COLO829 (cell line): ENCODE measurements at places on chromosomes 1 and 21.

GRCh38 chr1:23720256-23720995 lies 22.8 kb upstream of the ELOA start:
- no peak for DNase-seq

DNA sequence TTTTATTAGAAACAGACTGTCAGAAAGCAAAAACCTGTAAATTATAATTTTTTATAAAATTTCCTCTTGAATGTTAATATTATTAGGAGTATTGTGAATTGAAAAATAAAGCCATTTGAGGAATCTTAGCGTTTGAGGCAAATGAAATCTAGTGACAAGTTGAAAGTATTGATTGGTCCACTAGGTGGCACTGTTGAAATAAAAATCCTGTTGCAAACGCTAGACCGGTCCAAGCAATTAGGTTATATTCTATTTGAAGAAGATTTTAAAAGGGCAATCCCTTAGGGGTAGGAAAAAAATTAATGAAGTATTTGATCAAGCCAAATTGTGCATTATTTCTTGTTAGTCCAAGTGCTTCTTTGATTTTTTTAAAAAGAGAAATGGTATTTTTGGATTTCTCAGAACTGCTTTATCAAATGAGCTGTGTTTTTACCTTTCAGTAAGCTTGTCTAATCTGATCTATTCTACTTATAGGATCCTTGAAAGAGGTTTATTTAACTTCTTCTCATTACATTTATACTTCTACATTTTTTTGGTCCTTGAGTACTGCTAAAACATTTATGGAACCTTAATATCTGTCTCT lies 57.7 kb downstream of the ATG4C start:
- peak; percentile 65 for DNase-seq

GRCh38 chr1:55682198-55682597 lies 467.0 kb upstream of the USP24 start:
- DNase-seq = no peak

DNA sequence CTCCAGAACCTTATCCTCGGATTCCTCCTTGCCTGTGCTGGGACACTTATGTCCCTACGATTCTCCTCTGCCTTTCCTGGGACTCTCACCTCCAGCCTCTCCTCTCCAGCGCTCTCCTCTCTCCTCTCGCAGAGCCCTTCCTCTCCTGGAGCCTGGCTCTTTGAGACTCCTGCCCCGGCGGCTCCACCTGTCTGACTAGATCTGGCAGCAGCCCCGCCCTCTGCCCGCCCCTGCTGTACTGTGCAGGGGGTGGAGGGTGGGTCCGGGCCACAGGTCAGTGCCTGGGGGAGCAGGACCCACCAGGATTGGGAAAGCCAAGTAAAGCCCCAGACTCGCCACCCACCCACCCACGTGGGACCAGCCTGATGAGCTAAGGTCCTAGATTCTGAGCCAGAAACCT lies 1.6 kb downstream of the ELOVL1 start:
- DNase-seq = no peak

- peak; percentile 53 for DNase-seq
Measured at GRCh38 chr1:184947497-184948256, 26.6 kb downstream of the NIBAN1 start.

DNA sequence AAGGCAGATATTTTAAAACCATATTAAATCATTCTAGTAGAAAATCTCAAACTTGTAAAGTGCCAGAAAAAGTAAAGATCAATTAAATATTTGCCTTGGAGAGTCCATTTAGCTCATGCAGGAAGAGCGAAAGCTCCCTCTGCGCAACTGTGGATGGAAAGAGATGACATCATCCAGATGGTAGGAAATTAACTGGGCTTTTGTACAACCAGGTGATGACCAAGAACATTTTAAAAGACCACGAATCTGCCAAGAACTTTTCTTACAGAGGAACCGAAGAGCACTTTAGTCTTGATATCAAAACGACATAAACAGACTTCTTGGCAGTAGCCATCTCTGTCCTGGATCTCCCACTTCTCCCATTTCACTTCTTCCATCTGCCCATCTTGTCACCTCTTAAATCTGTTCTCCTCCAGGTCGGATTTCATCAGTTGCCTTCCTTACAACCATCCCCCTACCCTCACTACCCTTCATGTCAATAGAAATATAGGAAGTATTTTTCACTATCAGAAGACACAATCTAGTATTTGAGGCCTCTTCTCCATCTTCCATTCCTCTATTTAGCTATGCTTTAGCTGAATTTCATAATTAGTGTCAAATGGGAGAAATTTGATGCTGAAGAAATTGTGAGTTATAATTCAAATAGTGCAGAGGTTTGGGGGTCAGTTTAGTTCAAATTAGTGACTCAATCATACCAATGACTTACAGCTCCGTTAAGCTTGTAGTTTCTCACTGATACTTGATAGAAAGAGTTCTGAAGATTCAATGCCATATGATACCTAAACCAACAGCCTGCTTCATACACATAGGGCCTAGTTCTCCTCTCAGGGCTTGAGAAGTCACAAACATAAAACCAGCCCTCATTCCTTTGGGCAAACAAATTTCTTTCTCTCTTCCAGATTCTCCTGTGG lies 22.0 kb upstream of the DNASE2B start:
- DNase-seq = no peak

- DNase-seq = no peak
Measured at GRCh38 chr1:234413990-234414389, 40.7 kb downstream of the COA6 start.

- no peak for DNase-seq
Measured at GRCh38 chr1:171139890-171140289, 45.2 kb upstream of the FMO2 start.

DNA sequence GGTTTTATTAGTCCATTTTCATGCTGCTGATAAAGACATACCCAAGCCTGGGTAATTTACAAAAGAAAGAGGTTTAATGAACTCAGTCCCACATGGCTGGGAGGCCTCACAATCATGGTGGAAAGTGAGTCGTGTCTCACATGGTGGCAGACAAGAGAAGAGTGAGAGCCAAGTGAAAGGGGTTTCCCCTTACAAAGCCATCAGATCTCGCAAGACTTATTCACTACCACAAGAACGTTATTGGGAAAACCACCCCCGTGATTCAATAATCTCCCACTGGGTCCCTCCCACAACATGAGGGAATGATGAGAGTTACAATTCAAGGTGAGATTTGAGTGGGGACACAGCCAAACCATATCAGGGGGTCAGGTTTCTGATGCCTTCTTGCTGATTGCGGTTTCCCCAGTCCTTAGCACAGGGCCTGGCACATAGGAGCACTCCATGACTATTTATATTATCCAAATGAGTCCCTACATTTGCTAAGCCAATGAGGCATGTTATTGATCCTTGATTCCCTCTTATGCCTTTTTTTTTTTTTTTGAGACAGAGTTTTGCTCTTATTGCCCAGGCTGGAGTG lies 35.3 kb upstream of the PAXBP1 start:
- no peak for DNase-seq

GRCh38 chr1:53987880-53988279 lies 30.1 kb downstream of the LDLRAD1 start:
- no peak for DNase-seq

GRCh38 chr1:20102875-20103274 lies 16.5 kb downstream of the PLA2G2D start:
- DNase-seq = peak; percentile 25

DNA sequence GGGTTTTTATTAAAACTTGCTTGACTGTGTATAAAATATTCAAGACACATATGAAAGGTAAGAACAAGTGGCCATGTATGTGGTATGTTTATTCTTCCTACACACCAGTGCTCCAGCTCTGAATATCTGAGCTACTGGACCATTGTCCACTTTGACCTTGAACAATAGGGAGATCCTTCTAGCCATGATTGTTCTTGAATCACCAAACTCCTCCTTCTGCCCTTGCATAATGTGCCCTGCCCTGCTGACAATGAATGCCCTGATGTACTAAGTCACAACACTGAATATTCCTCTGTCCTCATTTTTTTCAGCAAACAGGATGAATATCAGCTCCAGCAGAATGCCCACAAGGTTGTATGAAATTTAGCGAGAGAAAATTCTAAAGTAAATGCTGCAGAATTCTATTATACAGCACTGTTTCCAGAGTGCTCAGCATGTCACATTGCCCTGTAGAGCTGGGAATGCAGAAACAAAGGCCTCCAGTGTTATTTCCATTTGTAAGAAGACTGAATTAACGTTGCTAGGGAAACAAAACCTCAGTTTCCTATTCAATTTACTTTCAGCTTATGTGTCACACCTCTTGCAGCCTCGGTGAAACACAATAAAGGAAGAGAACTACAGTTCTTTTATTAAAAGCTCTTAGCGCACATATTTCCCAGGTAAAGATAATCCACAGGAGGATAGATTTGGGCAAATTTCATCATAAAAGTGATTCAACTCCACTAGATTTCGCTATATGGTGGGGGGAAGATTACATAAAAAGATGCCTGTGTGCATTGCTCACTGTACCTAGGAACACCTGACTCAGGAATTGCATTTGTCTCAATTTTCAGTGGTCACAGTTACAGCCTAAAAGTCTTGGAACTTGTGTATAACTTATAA lies 187.4 kb upstream of the ATP1B1 start:
- DNase-seq = peak; percentile 40

GRCh38 chr1:13583966-13584791 lies 547 bp downstream of the PDPN start:
- no peak for DNase-seq

DNA sequence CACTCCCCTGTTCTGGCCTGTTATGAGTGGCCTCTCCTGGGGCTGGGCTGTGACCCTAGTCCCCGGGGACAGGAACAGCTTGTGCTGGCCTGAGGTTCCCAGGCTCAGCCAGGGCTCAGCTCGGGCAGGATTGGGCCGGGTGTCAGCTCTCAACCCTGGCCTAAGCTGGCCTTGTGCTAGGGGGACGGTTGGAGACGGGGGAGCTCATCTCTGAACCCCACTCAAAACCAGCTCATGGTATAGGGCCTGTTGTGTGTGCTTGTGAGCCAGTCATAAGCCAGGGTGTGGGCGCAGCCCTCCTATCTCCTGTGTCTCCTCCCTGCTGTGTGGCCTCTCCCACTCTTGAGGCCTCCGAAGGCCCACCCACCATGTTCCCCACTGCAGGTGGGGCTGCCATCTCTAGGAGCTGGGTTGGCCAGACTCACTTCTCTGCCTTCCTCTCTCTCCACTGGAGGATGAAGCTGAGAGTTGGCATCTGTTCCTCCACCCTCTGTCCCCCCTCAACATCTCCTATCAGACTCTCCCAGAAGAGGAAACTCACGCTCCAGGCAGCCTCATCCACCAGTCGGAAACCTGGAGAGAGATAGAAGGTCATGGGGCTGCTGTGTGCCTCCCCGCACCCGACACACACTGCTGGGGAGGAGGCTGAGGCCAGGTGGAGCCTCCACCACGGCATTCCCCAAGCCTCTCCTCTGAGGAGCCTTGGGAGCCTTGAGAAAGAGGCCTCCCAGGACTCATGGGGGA lies 1.4 kb downstream of the PEAR1 start:
- no peak for DNase-seq

DNA sequence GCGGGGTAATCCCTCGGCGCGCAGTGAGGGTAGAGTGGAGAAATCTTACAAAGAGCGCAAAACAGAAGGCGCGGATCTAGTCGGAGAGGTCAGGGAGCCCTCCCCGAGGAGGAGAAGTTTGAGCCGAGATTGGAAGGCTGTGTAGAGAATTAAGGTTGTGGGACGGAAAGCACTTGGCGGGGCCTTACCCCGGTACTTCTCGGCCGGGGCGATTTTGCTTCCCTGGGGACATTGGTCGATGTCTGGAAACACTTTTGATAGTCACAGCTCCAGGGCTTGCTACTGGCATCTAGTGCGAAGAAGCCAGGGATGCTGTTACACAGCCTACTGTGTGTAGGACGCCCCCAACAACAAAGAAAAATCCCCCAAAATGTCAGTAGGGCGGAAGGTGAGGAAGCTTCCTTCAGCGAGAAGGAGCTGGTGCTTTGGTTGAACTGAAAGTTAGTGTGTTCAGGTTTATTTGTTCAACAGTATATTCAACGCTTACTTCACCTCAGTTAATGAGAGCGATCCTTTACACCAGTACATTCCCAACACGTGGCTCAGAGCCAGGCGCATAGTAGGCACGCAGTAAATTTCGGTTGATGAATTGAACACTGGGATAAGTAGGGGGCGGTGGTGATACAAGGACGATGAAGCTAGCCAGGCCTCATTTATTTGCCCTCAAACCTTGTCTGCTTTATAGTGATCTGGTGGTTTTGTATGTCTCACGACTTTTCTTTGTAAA lies 807 bp downstream of the CEP85 start:
- DNase-seq = peak; percentile 7

- DNase-seq = no peak
Measured at GRCh38 chr1:217921126-217921904, 290.2 kb downstream of the SPATA17 start.

DNA sequence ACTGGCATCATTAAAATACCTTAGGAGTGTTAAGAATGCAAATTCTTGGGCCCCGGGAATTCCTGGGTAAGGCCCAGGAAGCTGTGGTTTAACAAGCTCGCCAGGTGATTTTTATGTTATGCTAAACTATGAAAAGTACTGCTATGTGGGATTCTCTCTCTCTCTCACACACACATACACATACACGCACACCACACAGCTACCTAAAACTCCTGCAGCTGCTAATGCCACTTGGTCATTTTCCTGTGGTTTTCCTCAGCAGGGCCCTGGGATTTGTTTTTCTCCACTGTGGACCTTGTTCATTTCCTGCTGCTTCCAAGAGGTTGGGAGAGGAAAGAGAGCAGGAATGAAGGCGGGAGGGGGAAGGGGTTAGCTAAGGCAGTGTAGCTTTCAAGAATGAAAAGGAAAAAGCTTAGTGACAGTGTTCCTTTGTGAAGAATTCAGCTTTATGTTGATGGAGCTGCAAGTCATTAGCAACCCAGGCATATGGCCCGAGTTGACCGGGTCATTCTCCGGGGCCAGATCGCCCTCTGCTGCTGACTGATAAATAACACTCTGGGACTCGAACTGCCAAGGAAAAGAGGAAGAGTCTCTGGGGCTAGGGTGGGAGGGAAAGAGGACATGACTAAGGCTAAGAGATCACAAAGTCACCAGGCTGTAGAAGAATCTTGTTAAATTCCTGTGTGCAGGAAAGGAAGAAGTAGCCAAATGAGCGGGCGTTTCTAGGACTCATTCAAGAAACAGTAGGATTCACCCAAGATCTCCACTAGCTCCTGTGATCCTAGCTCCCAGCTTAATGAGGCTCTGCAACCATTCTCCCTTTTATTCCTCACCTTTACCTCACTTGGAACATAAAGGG lies 30.5 kb upstream of the LRIG2 start:
- DNase-seq = peak; percentile 63

DNA sequence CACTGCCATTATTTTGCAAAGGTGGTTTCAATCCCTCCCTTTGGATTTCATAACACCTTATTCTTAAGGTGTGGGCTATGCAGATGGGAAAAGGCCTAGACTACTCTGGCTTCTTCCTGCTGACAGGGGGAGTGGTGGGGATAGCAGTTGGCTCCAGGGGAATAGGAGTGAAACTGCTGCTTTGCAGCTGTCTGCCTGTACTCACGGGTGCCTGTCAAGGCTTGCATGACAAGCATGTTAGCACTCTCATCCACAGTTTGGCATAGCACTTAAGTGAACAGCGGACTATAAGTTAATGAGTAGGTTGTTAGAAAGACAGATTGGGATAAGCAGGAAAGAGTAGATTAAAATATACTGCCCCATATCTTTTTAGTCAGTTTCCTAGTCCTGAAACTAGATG lies 287.5 kb upstream of the DAB1 start:
- DNase-seq = no peak

- no peak for DNase-seq
Measured at GRCh38 chr1:98035602-98036002, 114.8 kb upstream of the DPYD start.

- no peak for DNase-seq
Measured at GRCh38 chr1:198258491-198258890, 101.7 kb downstream of the NEK7 start.

- no peak for DNase-seq
Measured at GRCh38 chr1:211942583-211942982, 92.8 kb downstream of the INTS7 start.

- DNase-seq = no peak
Measured at GRCh38 chr1:177490036-177490639, 319.4 kb downstream of the BRINP2 start.
